ENCODE measurements at places on chromosomes 16 and 17.

DNA sequence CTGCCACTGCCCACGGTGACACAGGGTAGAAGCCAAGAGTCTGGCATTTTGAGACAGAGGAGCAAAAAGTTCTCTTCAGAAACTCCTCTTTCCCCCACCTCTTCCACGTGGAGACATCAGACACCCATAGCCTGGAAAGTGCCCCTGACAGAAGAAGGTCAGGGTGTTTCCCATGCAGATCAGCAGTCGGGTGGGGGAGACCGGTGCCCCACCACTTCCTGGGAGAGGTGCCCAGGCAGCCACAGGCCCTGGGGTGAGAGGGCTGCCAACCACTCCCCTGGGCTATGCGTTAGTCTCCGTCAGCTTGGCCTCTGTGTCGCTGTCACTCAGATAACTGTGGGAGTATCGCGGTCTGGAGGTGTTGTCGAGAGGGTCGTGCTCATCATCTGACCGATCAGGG lies 31.5 kb downstream of the PIPOX start:
- no peak for DNase-seq

GRCh38 chr17:58082341-58082869 lies 814 bp upstream of the DYNLL2 start:
- no peak for DNase-seq

- DNase-seq, result no peak
These were observed 186.4 kb upstream of the ERCC4 start for GRCh38 chr16:13733561-13733960.

- no peak for DNase-seq
These were observed 90.3 kb upstream of the MPHOSPH6 start for GRCh38 chr16:82260212-82260795.

- no peak for DNase-seq
These were observed 31.1 kb upstream of the APOH start for GRCh38 chr17:66260275-66260674.

- no peak for DNase-seq
These were observed 3.8 kb upstream of the SNX20 start for GRCh38 chr16:50684823-50685461.

- DNase-seq, result peak; percentile 98
These were observed 24.3 kb upstream of the LASP1NB start for GRCh38 chr17:38900978-38901656.

GRCh38 chr17:19461116-19461515 lies 50.1 kb downstream of the RNF112 start:
- no peak for DNase-seq

GRCh38 chr16:70570967-70571570 lies 47.5 kb downstream of the SF3B3 start:
- DNase-seq, result no peak

DNA sequence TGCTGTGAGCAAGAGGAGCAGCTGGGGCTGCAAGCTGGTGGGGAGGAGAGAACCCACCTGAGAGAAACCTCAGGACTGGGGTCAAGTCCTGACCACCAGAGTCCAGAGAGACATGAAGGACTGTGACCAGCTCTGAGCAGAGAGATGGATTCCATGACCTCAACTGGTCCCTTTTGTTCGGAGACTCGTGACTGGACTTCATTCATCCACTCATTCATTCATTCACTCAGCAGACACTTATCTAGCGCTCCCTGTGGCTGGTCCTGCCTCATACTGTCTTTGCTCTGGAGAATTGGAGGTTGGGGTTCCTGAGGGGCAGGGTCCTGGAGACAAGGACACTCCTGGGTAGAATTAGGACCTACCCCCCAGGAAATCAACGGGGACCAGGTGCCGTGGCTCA lies 4.0 kb downstream of the ERBB2 start:
- DNase-seq, result no peak

GRCh38 chr16:3013491-3013951 lies 798 bp downstream of the CLDN9 start:
- no peak for DNase-seq

DNA sequence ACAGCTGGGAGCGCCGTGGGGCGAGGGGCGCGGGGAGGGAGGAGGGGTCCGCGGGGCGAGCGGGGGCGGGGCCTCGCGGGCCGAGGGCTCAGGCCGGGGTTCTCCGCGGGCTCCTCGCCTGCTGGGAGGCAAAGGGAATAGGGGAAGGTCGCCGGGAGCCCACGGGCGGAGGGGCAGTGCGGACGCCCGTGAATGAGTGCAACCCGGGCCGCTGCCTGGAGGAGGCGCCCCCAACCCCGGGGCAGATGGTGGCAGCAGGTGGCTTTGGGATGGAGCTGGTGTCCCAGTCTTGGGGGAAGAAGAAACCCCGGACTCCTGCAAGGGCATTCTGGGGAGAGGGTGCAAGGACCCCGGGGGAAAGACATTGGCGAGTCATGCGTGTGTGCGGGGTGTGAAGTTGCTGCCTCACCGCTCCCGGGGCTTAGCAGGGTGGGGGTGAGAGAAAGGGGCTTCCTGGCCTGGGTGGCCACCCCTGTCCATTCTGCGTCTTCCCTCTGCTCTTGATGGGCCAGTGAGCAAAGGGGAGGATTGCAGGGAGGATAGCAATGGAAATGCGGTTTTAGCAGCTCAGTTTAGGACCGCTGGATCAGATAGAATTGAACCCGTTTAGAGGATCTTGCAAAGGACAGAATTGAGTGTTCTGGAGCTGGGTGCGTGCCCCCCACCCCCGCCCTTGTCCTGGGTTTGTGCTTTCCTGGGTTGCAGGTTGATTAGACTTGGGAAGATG lies 526 bp downstream of the KIAA0513 start:
- DNase-seq, result no peak

- DNase-seq, result no peak
These were observed 299.9 kb upstream of the MYOCD start for GRCh38 chr17:12365805-12366204.

- DNase-seq, result no peak
These were observed 72.9 kb upstream of the PMFBP1 start for GRCh38 chr16:72244853-72245252.

DNA sequence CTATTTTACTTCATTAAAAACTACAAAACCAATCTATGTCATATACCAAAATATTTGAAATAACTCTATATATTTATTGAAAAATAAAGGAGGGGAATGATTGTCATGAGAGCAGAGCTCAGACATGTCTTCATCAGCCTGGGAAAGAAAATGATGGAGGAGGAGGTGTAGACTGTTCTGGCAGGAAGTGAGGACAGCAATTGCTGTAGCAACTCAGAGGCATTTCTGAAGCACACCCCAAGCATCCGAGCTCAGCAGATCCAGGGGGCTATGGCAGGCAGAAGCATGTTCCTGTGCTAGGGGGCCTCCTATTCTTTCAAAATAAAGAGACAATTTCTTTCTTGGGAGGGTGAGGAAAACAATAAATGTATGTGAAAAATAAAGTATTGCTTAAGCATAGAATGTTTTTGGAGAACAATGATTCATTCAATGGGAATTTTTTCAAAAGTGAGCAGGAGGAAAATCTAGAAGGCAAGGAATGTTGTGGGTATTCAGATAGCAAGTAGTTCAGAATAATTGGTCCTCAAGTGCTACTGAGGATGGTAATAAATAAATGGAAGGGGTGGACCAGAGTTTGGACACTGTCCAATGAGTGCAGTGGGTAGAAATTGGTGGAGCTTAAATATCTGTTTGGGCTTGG lies 383.4 kb downstream of the CDH11 start:
- no peak for DNase-seq

DNA sequence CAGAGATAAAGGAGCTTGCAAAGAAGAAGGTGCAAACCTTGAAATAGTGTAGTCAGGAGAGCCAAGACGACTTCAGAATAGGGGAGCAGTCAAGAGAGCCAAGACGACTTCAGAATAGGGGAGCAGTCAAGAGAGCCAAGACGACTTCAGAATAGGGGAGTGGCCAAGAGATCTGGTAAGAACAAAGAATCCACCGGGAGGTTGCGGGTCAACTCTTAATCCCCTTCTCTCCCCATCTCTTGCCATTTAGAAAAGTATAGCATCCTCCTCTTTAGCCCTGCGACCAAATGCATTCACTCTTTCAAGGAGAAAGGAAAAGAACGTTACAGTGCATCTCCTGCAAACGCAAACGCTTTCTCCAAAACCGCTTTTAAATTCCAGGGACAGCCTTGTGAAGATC lies 713 bp downstream of the KNOP1 start:
- no peak for DNase-seq

DNA sequence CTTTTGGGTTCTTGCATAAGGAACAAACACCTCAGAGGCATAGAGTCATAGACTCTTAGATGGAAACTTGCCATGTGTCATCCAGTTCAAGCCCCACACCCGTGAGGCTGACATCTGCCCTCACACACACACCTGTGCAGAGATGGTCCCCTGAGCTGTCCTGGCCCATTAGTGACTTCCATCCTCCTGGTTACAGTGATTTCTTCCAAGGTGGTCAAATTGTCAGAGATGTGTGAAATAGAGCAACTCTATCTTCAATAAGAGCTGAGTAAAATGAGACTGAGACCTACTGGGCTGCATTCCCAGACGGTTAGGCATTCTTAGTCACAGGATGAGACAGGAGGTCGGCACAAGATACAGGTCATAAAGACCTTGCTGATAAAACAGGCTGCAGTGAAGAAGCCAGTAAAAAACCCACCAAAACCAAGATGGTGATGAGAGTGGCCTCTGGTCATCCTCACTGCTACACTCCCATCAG lies 342.2 kb upstream of the TNRC6C start:
- DNase-seq, result no peak

GRCh38 chr16:76194616-76195015 lies 82.6 kb upstream of the CNTNAP4 start:
- DNase-seq, result no peak

DNA sequence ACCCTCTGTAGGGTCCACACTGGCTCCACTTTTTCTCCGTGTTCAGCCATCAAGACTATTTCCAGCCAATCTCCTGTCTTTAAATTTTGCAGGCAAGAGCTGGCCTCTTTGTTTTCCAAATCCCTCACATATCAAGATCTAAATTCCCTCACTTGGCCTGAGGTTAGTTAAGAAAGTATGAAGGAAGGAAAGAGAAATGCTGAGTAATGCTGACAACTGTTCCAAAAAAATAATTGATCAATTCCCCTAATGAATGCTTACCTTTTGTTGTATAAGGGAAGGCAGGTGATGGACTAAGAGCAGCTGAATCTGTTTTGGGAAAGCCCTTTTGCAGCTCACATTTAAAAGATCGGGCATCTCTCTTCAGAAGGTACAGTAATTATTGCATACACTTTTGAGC lies 105.1 kb upstream of the KCNJ16 start:
- no peak for DNase-seq

DNA sequence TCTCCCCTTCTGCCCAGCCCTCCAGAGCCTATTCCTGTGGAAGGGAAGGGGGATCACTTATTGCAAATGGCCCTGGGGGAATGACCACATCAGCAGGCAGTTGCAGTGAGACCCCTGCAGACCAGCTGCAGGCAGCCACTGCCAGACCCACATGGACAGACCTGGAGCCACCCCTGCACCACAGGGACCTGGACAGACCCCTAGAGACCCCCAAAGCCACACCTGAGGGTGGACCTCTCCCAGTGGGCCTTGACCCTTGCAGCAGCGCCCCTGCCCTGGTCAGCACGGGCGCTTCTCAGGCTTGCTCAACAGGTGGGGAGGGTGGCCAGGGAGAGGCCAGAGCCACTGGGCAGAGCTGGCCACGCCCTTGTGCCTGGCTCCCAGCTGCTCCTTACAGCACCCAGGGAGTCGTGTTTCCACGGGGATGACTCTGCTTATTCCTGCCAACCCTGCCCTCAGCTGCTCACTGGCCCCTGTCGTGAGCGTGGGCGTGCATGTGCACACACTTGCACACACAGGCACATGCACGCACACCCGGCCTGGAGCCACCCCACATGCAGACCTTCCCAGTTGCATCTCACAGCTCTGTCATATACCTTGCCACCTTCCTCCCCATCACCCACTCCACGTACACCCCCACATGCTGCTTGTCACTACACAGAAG lies 1.3 kb upstream of the SCN4A start:
- DNase-seq, result no peak

GRCh38 chr17:50263331-50264262 lies 10.7 kb upstream of the TMEM92 start:
- DNase-seq, result no peak

DNA sequence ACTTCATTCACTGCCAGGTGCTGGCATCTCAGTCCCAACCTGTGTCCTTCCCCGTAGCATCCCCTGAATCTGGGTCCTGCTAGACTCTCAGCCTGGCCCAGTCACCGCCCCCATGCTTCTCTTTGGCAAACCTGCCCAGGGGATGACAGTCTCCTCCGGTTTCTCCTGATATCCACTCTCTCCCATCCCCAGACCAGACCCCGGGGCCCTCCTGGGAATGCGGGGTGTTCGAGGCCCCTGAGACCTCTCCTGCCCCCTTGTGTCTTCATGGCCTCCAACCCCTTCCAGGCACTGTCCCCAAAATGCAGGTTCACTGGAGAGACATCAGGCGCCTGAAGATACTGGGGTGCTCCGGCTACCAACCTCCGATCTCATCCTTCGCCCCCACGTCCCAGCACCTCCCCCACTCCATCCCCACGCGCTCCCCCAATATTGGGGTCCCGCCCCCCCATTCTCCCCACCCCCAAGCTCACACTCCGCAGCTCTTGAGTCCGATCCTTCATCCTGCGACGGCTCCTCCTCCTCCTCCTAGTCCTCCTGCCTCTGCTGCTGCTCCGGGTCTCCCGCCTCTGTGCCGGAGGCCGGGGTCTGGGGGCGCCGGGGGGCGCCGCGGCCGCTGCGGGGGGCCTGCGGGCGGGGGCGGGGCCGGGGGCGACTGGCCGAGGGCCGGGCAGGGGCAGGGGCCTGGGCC lies 399 bp downstream of the STX1B start:
- DNase-seq, result no peak

DNA sequence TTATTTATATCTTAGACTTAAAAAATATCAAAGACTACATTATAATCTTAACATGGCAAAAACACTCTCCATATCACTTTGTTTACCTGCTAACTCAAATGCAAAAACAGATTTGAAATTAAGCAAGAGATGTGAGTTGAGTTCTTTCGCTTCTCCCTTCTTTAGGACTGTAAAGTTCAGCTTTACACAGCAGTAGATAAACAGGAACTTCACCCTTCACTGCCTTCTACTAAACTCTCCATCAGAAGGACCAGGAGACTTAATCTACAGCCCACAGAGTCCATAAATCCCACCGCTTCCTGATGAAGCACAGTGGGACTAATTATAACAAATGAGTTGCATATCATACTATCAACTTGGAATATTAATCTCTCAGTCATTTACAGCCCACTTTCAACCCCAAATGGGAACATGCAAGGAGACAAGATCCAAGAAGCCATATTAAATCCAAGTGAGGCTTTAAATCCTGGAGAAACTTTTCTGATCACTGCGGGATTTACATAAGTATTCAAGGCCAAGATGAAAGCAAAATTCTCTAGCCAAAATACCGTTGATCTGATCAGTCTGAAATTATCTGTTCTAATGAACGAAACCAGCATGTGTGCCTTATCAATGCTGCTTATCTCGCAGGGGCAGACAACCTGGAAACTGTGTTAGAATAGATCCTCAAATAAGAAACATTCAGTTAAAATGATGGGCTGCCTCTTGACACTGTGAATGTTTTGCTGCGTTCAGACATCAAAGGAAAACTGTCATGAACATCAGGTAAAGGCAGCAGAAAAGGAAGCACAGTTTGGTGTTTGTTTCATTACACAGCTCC lies 1.6 kb downstream of the AMFR start:
- DNase-seq, result peak; percentile 60

GRCh38 chr17:62705778-62706597 lies 78.5 kb downstream of the MRC2 start:
- DNase-seq, result no peak

GRCh38 chr17:39209317-39210092 lies 9.4 kb downstream of the RPL19 start:
- DNase-seq, result peak; percentile 37

Measured in KBM-7 (cell line).